ENCODE measurements at places on chromosomes 7 and 10. TPM values are rescaled to one million over a fixed set of nuclear protein-coding genes. Genes with fewer than 3 reads are reported as not detected.
A peak's percentile ranks its signal among the peaks of the same experiment; 100 is the strongest.

FBXO24 gene
- 0.37 TPM for total RNA-seq

HELLS gene
- total RNA-seq: 230 TPM

SEMA3E gene
- total RNA-seq: not detected

FIS1 gene
- 121 TPM for total RNA-seq

ANKRD61 gene
- 0.25 TPM for total RNA-seq

PGAM2 gene
- total RNA-seq: 0.67 TPM

IGFBP1 gene
- not detected for total RNA-seq

FGFBP3 gene
- total RNA-seq: 2.4 TPM

AOC1 gene
- total RNA-seq: 0.16 TPM

MBL2 gene
- not detected for total RNA-seq

RTKN2 gene
- total RNA-seq: 2.9 TPM

MYOZ1 gene
- not detected for total RNA-seq

GRCh38 chr7:35722054-35722849 lies 27.3 kb upstream of the HERPUD2 start:
- H3K27ac ChIP-seq: peak overlapping the region; percentile 81
- H3K4me1 ChIP-seq: peaks cover 49% of the 10 kb centered on the region
- H3K27me3 ChIP-seq: no peaks in the 10 kb centered on the region
- H3K36me3 ChIP-seq: no peaks in the 10 kb centered on the region
- DNase-seq: no peak

- H3K4me1 ChIP-seq: no peaks in the 10 kb centered on the region
- no peak overlapping the region for H3K27ac ChIP-seq
- no peak for DNase-seq
Observed at GRCh38 chr10:121800146-121800545, 127.7 kb downstream of the ATE1 start.

- H3K4me3 ChIP-seq: no peak overlapping the region
- H3K36me3 ChIP-seq: no peaks in the 10 kb centered on the region
- DNase-seq: no peak
Observed at GRCh38 chr7:39033885-39034624, 56.3 kb downstream of the POU6F2 start.

- H3K27ac ChIP-seq: no peak overlapping the region
- DNase-seq: no peak
- H3K27me3 ChIP-seq: no peaks in the 10 kb centered on the region
- no peak overlapping the region for H3K4me3 ChIP-seq
- peaks cover 20% of the 10 kb centered on the region for H3K36me3 ChIP-seq
Observed at GRCh38 chr7:135933509-135934188, 43.5 kb downstream of the MTPN start.

- H3K27ac ChIP-seq: no peak overlapping the region
- no peak overlapping the region for H3K4me3 ChIP-seq
- H3K27me3 ChIP-seq: peaks cover 28% of the 10 kb centered on the region
Observed at GRCh38 chr7:28389504-28390395, 22.6 kb upstream of the CREB5 start.

- no peak for DNase-seq
- no peak overlapping the region for H3K4me3 ChIP-seq
- H3K36me3 ChIP-seq: no peaks in the 10 kb centered on the region
- no peaks in the 10 kb centered on the region for H3K4me1 ChIP-seq
Observed at GRCh38 chr7:18995270-18995671, 122.2 kb downstream of the TWIST1 start.

DNA sequence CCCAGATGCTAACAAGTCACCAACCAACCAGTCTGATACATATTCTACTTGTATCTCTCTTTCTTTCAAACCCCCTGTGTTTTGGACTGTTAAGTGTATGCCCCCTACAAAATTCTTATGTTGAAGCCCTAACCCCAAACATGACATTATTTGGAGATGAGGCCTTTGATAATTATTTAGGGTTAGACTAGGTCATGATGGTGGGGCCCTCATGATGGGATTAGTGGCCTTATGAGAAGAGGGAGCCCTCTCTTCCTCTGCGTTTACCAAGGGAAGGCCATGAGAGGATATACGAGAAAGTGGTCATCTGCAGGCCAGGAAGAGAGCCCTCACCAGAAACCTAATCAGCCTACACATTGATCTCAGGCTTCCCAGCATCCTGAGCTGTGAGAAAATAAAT lies 2.5 kb downstream of the RAPGEF5 start:
- no peaks in the 10 kb centered on the region for H3K36me3 ChIP-seq
- H3K4me3 ChIP-seq: no peak overlapping the region
- no peak overlapping the region for H3K27ac ChIP-seq

DNA sequence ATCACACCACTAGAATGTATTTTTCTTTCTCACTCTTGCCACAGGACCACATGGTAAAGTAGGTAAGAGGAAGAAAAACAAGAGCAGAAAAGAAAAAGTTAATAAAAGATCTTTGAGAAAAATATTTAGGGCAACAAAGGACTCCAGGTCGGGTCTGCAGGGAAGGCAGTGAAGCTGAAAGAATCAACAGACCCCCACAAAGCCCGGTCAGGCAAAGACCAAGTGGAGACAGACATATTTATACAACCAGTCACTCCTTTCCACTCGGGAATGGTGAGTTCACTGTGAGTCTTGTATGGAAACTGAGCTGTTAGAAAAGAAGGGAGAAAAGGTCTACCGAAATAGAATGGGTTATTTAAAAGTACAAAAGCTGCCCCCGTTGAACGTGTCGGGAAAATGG lies 28.0 kb downstream of the RSU1 start:
- no peak for DNase-seq
- peaks cover 36% of the 10 kb centered on the region for H3K4me1 ChIP-seq
- H3K27me3 ChIP-seq: no peaks in the 10 kb centered on the region
- no peak overlapping the region for H3K4me3 ChIP-seq
- peak overlapping the region; percentile 69 for H3K27ac ChIP-seq

GRCh38 chr10:129740532-129741279 lies 223.4 kb downstream of the EBF3 start:
- no peaks in the 10 kb centered on the region for H3K36me3 ChIP-seq
- H3K27ac ChIP-seq: no peak overlapping the region
- H3K4me3 ChIP-seq: no peak overlapping the region
- no peaks in the 10 kb centered on the region for H3K27me3 ChIP-seq
- DNase-seq: no peak

DNA sequence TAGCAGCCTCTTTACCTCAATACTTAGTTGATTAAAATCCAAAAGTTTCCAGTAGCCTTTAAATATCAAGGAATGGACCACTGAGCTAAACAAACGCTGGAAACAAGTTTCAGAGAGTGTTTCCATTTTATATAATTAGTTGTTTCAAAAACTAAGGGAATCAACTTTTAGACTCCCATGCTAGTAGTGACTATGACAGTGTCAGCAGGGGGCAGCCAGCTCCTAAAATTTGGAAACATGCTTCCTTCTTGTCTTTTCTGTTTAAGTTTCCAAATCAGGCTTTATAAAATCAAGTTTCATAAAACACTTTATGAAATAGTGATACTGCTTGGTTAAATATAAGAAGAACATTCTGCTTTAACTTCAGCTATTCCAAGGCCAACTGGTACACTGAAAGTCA lies 138.2 kb upstream of the TMEM229A start:
- H3K4me1 ChIP-seq: no peaks in the 10 kb centered on the region
- no peak overlapping the region for H3K4me3 ChIP-seq
- H3K27ac ChIP-seq: no peak overlapping the region
- H3K27me3 ChIP-seq: no peaks in the 10 kb centered on the region
- no peak for DNase-seq

DNA sequence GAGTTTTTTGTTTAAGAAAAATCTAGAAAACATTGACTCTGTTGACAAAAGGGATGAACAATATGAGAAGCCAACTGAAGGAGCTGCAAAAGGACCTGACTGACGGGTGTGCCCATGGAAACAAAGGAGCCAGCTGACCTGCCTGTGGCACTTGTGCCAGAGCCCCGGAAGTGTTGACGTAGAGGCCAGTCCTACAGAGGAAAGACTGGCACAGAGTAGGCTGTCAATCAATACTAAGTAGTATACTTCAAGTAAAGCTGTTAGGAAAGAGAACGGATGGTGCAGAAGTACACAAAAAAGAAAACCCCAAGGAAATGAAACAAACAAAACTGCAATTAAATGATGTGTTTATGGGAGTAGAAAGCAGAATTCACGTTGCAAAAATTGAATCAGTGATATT lies 19.0 kb upstream of the ABI1 start:
- H3K4me3 ChIP-seq: no peak overlapping the region
- no peak for DNase-seq
- no peak overlapping the region for H3K27ac ChIP-seq
- H3K4me1 ChIP-seq: peaks cover 1% of the 10 kb centered on the region
- no peaks in the 10 kb centered on the region for H3K36me3 ChIP-seq

- no peaks in the 10 kb centered on the region for H3K36me3 ChIP-seq
- peaks cover 3% of the 10 kb centered on the region for H3K4me1 ChIP-seq
- H3K4me3 ChIP-seq: no peak overlapping the region
- no peak overlapping the region for H3K27ac ChIP-seq
- peaks cover 6% of the 10 kb centered on the region for H3K27me3 ChIP-seq
- no peak for DNase-seq
Observed at GRCh38 chr7:150944066-150945042, 33.8 kb downstream of the KCNH2 start.

DNA sequence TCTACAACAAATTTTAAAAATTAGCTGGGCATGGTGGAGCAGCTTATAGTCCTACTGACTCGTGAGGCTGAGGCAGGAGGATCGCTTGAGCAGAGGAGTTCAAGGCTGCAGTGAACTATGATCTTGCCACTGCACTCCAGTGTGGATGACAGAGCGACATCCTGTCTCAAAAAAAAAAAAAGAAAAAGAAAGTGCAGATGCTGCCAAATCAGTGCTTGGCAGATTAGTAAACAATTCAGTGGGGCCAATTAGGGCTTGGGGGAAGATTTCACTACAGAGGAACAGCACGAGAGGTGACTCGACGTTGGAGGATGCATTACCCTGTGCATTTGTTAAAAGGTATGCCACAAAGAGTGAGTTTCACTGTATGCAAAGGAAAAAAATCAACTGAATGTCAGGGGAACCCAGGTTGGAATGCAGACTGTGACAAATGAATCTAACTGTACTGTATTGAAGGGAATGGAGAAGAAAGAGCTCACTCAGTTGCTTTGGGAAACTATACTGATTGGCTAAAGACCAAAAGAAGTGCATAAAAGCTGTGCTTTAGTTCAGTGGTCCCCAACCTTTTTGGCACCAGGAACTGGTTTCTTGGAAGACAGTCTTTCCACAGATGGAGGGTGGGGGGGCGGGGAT lies 31.6 kb downstream of the GARIN1A start:
- H3K27me3 ChIP-seq: peaks cover 45% of the 10 kb centered on the region
- H3K4me1 ChIP-seq: peaks cover 2% of the 10 kb centered on the region
- no peak for DNase-seq
- no peak overlapping the region for H3K27ac ChIP-seq
- H3K4me3 ChIP-seq: no peak overlapping the region

GRCh38 chr10:114189700-114190099 lies 10.5 kb downstream of the TDRD1 start:
- H3K4me1 ChIP-seq: no peaks in the 10 kb centered on the region
- H3K27me3 ChIP-seq: peaks cover 55% of the 10 kb centered on the region
- no peak overlapping the region for H3K27ac ChIP-seq
- no peak for DNase-seq

DNA sequence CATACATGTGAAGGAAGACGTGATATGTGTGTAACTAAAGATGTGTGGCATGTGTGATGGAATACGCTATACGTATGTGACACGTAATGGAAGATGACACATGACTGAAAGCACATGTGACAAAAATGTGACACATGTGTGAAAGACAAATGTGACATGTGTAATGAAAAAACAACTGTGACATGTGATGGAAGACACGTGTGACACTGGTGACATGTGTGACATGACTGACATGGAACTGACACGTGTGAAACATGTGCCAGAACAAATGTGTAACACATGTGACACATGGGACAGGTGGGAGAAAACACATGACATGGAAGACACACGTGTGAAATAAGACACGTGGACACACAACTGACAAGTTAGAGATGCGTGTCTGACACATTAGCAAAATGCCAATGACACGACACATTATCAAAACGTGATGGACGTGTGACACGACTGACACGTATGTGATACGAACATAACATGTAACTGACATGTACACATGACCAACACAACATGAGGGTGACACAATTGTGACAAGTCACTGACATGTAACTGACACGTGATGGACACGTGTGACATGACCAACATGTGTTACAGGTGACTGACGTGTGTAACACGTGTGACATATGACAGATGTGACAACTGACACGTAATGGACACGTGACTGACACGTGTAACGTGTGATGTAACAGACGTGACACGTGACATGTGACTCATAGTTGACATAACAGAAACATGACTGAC lies 24.4 kb downstream of the CRPPA start:
- DNase-seq: no peak
- no peak overlapping the region for H3K4me3 ChIP-seq
- no peaks in the 10 kb centered on the region for H3K4me1 ChIP-seq
- H3K36me3 ChIP-seq: peaks cover 9% of the 10 kb centered on the region
- no peaks in the 10 kb centered on the region for H3K27me3 ChIP-seq

GRCh38 chr10:102796407-102797176 lies 40.6 kb downstream of the CYP17A1 start:
- H3K27me3 ChIP-seq: no peaks in the 10 kb centered on the region
- peak; percentile 59 for DNase-seq
- peak overlapping the region; percentile 54 for H3K27ac ChIP-seq
- H3K4me3 ChIP-seq: peak overlapping the region; percentile 8
- peaks cover 19% of the 10 kb centered on the region for H3K36me3 ChIP-seq

- H3K27ac ChIP-seq: no peak overlapping the region
- no peaks in the 10 kb centered on the region for H3K36me3 ChIP-seq
- H3K27me3 ChIP-seq: peaks cover 7% of the 10 kb centered on the region
- no peak overlapping the region for H3K4me3 ChIP-seq
- no peaks in the 10 kb centered on the region for H3K4me1 ChIP-seq
Observed at GRCh38 chr10:86267286-86268195, 99.1 kb downstream of the GRID1 start.

GRCh38 chr10:110644598-110645462 lies 694 bp downstream of the RBM20 start:
- peak overlapping the region; percentile 72 for H3K4me3 ChIP-seq
- DNase-seq: no peak
- peaks cover 23% of the 10 kb centered on the region for H3K4me1 ChIP-seq
- H3K36me3 ChIP-seq: no peaks in the 10 kb centered on the region

DNA sequence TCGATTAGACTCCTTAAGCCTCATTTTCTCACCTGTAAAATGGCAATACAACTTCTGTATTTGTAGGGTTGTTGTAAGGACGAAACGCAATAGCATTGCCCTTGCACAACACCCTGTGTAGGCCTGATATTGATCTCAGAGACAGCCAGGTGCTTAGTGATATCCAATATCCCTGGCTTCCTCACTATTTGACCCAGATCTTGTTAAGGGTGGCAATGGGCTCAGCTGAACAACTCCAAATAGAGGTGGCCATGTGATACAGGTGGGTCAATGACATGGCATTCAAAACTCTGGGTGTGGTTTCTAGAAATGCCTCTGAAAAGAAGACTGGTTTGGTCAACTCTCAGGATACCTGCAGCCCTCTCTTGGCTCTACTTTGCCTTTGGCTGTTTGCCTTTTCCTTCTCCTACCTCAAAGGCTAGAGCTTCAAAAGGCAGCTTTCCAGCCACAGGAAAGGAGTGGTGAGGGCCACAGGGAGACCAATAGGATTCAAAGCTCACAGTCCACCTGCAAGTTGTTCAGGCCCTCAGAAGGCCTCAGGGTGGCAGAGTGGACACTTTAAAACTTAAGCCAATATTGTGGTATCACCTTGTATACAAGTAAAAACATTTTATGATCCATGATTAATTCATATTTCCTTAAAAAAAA lies 14.9 kb upstream of the GATAD1 start:
- no peaks in the 10 kb centered on the region for H3K36me3 ChIP-seq
- H3K27me3 ChIP-seq: peaks cover 4% of the 10 kb centered on the region
- DNase-seq: no peak
- no peak overlapping the region for H3K27ac ChIP-seq

- H3K27ac ChIP-seq: no peak overlapping the region
- no peak overlapping the region for H3K4me3 ChIP-seq
- DNase-seq: no peak
- no peaks in the 10 kb centered on the region for H3K36me3 ChIP-seq
Observed at GRCh38 chr10:79260811-79261740, 86.2 kb upstream of the PPIF start.

Measured in activated T-helper 2 cell treated with anti-CD3 and anti-CD28 coated beads, Interferon-gamma antibody, Interleukin-2, Interleukin-4, amounts not matched to agents 10 μg/mL and 5 μg/mL and 100 μg/mL, durations not matched to agents 14 hours and 24 hours and 36 hours (primary cell).